H9 (cell line): ENCODE measurements at places on chromosomes 7 and 10.

GRCh38 chr10:103493362-103493915 lies at the start of gene NEURL1:
NEURL1 (plus strand) TSS chr10:103493705; CDS start chr10:103494388, 683 bp downstream.
- DNase-seq: peak; percentile 62

DNA sequence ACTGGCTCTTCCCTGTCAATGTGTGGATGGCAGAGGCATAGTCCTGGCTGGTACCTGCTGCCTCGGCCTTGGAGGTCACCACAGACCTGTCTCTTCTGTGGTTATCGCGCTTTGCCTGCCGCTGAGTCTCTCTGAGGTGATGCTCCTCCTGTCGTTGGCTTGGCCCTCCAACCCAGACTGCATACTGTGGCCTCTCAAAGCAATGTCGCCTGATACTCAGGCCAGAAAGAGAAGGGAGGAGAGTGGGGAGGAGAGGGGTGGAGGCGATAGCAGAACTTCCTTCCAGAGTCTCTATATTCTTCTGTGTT lies 133.2 kb upstream of the KCNMA1 start:
- DNase-seq: no peak

DNA sequence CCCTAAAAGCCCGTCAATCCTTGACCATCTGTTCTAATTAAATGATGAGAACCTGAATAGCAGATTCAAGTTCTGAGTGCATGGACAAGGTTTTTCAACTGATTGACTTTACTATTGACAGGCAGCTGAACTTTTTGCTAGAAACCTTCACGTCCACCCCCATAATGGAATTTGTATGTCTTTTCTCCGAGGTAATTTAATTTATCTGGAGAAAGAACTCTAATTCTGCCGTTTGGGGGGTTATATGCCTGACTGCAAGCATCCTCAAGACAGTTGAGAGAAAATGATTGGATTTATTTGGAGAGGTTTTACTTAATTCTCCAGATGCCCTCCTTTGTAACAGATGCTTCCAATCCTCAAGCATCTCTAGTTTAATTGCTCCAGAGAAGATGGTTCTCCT lies 1053.4 kb upstream of the AUTS2 start:
- no peak for DNase-seq

GRCh38 chr10:77605466-77605865 lies 32.1 kb downstream of the KCNMA1 start:
- peak; percentile 58 for DNase-seq

GRCh38 chr7:114889646-114890285 lies 32.1 kb upstream of the MDFIC start:
- no peak for DNase-seq

DNA sequence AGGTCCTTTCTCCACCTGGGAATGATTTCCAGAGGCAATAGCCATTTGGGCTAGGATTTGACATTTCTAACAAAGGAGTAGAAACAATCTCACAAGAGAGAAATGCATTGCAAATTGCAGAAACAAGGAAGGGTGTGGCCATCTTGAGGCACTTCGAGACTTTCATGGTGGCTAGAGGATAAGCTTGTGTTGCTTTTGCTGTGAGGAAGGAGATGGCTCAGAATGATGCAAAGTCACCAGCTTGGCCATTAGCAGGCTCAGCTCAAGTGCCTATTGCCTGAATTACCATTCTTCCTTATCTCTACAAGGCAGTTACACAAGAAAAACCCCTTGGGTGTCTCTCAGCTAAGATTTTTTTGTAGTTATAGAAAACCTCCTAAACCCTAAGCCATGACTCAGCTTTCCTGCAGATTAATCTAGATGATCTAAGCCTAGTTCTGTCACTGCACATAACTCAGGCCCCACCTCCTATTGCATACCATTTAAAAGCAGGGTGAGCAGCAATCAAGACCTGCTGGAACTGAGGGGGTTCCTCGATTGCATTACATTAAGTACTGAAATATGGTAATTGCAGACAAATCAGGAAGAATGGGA lies 683.1 kb downstream of the NRG3 start:
- no peak for DNase-seq

DNA sequence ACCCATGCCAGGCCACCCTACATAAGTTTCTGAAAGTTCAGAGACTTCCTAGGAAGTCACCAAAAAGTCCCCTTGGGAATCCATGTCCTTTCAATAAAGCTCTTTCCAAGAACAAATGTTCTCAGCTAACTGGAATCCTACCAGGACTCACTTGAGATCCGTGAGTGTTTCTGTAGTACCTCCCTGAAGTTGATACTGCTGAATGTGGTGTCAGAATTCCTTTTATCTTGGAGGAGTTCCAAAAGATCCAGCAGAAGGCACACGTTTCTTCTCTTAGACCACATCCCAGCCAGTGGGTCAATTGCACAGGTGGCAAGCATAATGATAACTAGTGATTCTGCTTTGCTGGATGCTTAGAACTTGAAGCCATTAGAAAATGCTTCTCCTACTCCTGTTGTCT lies 689.7 kb upstream of the IGFBP3 start:
- DNase-seq: no peak

GRCh38 chr7:50068850-50069551 lies 24.0 kb downstream of the ZPBP start:
- DNase-seq: peak; percentile 66
